Stimulated activated CD8-positive, alpha-beta memory T cell treated with anti-CD3 and anti-CD28 coated beads, Interleukin-4, amount 100 ng/mL, for 24 hours (primary cell): ENCODE measurements at places on chromosomes 3 and 15.

GRCh38 chr15:28875461-28876000, 10.2 kb upstream of the APBA2 start:
- no peak for DNase-seq

- DNase-seq, result no peak
Observed at GRCh38 chr3:195807681-195808121, 4.0 kb downstream of the MUC4 start.

DNA sequence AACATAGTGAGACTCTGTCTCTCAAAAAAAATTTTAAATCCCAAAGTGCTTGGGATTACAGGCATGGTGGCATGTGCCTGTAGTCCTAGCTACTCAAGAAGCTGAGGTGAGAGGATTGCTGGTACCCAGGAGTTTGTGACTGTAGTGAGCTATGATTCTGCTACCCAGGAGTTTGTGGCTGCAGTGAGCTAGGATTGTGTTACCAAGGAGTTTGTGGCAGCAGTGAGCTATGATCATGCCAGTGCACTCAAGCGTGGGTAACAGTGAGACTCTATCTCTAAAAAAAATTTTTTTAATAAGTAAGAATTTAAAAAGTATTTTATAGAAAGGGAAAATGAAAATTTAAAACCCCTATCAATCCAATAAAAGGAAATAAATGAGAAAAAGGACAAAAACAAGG, 69.5 kb downstream of the FAIM start:
- no peak for DNase-seq

DNA sequence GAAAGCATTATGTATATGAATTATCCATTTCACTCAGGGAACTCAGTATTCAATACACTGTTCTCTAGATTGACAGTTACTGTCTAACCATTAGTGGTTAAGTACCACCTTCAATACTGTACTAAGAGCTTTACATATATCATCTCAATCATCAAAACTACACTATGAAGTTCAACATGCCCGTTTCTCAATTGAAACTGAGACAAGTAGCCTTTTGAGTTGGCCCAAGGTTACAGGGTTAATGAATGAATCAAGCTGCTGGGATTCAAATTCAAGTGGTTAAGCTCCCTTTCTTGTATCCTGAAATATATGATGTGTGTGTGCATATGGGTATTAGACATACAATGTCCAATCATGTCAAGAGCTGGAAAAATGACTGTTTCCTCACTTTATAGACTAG, 5.8 kb downstream of the TASOR start:
- no peak for DNase-seq

DNA sequence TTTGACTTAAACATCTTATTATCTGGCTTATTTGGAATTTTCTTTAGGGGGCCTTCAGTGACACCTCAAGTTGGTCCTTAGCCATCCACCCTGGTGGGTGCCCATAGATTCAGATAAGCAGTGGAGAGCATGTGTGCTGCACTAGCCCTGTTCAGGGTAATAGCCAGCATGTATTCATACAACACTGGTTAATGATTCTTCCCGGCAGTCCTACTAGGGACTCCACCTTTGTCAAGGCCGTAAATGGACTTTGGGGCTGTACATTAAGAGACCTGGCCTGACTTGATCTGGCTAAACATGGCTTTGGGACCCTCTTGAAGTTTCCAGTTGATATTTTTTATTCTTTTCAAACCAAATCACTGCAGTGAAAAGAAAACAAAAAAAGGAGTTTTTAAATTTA, 125.8 kb downstream of the PTPRG start:
- no peak for DNase-seq

DNA sequence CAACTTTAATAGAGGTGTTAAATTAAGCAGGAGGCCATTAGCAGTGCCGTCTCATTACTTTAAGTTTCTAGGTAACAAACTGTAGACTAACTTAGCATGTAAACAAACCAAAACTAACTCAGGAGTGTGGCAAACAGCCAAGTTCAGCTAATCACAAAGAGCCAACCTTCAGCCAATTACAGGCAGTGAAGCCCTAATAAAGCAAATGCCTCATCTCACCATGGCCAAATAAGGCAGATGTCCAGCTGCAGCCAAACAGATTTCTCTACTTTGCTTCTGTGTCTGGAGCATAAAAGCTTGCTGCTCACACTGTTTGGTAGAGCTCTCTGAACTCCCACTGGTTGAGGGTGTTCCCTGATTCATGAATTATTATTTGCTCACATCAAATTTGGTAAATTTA, 835.4 kb upstream of the GBE1 start:
- DNase-seq, result no peak

GRCh38 chr3:31077021-31077601, 182.7 kb upstream of the GADL1 start:
- DNase-seq, result no peak

- no peak for DNase-seq
Observed at GRCh38 chr3:128799653-128800052, 73.7 kb downstream of the RAB7A start.

GRCh38 chr15:29465196-29465595, 195.6 kb upstream of the NSMCE3 start:
- no peak for DNase-seq

GRCh38 chr3:113304102-113304501, 92.7 kb downstream of the BOC start:
- no peak for DNase-seq

GRCh38 chr15:48423342-48423741, 92.1 kb downstream of the DUT start:
- DNase-seq, result no peak

GRCh38 chr15:85133709-85134108, 152.1 kb downstream of the PDE8A start:
- no peak for DNase-seq

DNA sequence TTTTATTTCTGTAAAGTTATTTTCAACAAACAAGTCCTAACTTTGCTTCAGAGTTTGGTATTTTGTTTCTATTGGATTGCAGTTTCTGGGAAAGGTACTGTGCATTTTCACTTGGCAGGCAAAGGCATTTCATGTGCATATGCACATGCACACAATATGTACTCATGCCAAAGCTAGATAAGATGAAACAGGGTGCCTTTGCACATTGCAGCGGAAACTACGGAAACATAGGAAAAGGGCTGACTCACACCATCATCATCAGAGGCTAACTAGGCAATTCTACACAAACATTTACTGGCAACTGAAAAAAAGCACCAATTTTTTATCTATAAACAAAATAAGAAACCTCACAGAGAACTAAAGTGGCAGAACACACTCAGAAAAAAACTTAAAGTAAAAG, 550.6 kb upstream of the NECTIN3 start:
- no peak for DNase-seq

DNA sequence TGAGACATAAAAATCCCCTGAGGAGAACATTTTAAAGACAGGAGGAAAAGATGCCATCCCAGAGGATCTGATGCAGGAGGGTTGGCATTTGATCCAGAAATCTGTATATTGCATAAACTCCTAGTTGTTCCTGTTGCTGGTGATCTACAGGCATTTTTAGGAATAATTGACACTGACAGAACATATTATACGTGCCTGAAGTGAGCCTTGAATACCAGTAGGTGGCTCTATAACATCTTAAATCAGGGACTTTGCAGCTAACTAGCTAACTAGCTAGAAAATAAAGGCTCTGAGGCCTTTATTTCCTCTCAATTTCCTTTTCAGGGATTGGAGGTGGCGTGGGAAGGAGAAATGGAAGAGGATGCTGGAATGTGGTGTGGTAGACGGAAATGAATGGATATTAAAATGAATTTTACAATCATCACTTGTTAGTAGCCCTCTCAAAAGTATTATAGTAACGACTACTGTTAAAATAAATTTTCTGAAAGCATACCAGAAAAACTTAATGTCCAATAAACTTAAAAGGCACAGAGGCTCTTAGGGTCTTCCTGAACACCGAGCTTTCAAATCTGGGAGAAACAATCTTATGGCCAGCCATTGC, 73.8 kb upstream of the ZBED2 start:
- DNase-seq, result no peak

- DNase-seq, result no peak
Observed at GRCh38 chr3:74409066-74409465, 205.4 kb downstream of the CNTN3 start.

DNA sequence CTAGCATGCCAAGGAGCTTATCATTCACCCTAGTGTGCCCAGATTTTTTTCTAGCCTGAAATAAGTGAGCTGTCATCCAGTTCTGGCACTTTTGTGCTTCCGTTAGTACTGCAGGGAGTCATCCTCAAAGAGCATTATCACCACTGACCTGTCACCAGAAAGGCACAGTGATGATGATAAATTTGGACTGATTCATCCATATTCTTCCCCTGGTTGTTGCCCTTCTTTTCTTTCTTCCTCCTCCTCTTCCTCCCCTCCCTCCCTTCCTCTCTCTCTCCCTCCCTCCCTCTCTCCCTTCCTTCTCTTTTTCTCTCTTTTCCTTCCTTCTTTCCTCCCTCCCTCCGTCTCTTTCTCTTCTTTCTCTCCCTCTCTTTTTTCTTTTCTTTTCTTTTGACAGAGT, 21.3 kb downstream of the SLC35G2 start:
- DNase-seq, result no peak

DNA sequence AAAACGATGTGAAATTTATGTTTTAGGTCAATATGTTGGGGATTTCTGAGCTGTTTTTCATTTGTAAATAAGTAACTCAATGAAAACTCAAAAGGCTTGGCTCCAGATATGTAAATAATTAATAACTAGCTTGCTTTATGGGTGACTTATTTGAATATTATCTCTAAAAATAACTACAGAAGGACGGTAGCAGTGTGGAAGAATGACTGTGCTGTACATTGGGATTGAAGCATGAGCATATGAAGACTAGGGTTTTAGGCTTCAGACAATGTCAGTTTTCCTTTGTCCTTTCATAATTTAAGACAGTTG, 343.9 kb downstream of the GRM7 start:
- DNase-seq, result no peak

DNA sequence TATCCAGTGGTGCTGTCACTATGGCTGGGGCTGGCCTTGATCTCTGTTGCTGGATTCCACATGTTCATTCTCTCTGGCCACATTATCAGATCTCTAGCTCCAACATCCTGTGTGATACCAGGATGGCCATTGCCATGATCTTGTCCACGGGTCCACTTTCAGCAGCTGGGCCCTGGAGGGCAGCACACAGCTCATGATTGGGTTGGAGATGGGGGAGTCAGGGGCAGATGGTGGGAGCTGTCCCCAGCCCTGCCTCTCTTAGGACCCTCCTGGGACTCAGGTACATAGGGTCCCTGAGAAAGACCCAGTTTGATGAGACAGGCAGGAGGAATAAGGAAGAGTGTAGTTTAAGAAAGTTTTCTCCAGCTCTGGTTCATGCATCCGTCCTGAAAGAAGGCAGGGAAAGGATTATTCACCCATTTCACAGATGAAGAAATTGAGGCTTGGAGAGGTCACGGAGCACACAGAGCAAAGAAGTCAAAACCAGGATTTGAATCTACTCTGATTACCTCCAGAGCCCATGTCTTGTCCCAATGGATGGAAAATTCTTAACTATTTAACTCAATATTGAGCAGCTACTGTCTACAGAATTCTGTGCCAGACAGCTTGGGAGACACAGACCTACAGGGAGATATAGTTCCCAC, 100.5 kb downstream of the LINGO1 start:
- DNase-seq, result no peak

- no peak for DNase-seq
Observed at GRCh38 chr3:124691599-124691998, 38.7 kb upstream of the UMPS start.

- no peak for DNase-seq
Observed at GRCh38 chr15:48722764-48723661, 77.5 kb upstream of the FBN1 start.

DNA sequence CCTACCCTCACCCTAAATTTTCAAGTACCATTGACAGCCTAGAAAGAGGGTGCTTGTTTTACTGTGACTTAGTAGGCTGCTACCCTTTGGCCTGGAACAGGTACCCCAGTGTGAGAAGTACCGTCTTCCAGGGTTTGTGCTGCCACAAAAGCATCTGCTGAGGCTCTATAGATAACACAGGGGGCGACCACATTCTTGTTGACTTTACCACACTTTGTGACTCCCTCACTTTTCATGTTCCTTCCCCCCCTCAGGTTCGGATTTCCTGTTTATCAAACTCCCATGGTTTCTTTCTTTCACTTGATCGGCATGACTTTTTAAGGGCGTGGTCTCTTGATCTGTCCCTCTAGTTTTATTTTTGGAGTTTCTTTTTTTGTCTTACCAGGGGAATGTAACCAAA, 23.5 kb downstream of the EXOG start:
- DNase-seq, result no peak

- DNase-seq, result no peak
Observed at GRCh38 chr3:65466300-65466988, 572.3 kb downstream of the MAGI1 start.

DNA sequence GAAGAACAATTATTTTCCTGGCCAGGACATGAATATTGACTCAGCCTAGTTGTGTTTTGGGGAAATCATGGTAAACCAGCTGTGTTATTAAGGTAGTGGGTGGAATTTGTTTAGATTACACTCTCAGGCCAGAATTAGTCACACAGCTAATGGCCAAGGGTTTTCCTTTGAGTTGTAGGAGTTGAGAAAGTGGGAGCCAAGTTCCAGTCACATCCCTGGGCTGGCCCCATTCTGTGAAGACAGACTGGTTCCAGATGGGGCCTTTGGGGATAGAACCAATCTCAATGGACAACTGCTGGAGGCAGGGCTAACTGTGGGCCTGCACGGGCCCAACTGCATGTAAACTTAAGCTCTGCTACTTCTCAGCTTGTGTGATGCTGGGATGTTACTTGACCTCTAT, 1.4 kb upstream of the RASL12 start:
- DNase-seq, result no peak

DNA sequence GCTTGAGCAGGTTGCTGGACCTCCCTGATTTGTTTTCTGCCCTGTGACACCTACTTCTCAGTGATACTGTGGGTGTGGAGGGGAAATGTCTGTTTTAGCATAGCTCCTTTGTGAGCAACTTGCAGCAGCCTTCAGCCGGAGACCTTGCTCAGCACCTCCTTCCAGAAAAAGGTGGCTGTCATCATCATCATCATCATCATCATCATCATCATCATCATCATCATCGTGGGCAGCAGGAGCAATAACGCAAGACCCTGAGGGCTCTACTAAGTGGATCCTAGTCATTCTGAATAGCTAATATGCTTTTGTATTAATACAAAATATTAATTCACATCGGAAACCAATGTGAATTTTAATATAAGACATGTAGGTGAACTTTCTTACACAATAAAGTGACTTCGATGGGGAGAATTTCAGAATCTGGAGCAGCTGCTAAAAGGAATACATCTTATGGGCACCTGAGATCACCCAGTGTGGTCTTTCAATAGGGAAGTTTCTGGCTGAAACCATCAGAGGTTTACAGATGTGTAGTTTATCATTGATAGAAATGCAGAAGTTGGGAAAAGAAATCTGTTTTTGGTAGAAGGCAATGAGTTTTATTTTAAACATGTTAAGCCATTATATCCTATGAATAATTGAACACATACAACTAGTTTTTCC, 8.6 kb downstream of the GABRR3 start:
- no peak for DNase-seq
